ENCODE measurements at places on chromosomes 6 and 20.

DNA sequence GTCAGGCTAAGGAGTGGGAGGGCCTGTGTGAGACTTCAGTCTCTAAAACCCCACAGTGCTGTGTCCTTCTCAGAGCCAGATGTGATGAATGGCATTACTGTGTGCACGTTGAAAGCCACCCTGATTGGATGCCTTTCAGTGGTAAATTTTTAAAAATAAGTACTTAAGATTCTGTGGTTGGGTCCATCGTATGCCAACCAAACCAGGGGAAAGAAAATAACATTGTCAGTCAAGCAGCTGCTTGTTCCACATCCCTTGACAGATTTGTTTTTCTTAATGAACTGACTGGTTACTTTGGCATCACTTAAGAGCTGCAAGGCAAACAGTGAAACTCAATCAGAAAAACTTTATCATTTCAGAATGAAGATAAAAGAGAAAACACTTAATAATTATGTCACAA, 334.0 kb upstream of the NT5E start:
- DNase-seq, result no peak

DNA sequence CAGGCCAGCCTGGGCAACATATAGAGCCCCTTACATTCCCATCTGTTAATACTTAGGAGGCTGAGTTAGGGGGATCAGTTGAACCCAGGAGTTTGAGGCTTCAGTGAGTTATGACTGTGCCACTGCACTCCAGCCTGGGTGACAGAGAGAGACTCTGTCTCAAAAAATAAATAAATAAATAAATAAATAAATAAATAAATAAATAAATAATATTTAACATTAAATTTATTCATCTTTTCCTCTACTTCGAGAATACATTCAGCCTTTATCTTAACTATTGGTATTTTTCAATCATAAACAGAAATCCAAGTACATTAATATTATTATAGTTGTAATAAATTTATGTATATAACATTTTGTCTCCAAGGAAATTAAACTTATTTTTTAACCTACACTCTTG, 1227.7 kb upstream of the GJE1 start:
- DNase-seq, result no peak

DNA sequence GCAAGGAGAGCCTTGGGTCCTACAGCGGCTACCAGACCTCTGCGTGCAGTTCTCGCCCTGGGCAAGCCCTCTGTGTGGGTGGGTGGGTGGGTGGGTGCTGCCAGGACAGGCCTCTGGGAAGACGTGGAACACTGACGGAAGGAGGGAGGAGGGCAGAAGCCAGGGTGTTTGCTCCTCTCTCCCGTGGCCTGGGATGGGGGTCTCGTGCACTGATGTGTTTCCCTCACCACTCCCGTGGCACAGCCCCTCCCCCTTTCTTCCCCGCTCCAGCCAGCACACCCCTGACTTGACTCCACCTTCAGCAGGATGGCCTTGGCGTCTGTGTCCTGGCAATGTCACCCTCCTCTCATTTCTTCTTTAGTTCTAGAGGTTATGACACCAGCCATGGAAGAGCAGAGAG, 130.0 kb downstream of the CDH26 start:
- no peak for DNase-seq

DNA sequence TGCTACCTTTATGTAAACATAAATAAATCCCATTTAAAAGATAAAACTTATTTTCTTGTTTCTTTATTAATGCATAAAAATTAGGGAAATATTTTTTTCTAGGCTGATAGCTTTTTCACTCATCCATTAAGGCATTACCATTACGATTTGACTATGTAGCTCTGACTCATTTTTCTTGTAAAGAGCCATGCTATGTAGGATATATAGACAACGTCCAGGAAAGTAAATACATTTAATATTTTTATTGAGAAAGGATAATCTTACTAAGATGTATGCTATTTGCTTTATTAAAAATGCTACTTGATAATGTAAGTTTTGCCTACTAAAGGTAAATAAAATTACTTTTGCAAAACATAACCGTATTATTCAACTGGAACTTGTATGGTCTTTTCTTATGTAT, 19.2 kb upstream of the KIAA1586 start:
- no peak for DNase-seq

DNA sequence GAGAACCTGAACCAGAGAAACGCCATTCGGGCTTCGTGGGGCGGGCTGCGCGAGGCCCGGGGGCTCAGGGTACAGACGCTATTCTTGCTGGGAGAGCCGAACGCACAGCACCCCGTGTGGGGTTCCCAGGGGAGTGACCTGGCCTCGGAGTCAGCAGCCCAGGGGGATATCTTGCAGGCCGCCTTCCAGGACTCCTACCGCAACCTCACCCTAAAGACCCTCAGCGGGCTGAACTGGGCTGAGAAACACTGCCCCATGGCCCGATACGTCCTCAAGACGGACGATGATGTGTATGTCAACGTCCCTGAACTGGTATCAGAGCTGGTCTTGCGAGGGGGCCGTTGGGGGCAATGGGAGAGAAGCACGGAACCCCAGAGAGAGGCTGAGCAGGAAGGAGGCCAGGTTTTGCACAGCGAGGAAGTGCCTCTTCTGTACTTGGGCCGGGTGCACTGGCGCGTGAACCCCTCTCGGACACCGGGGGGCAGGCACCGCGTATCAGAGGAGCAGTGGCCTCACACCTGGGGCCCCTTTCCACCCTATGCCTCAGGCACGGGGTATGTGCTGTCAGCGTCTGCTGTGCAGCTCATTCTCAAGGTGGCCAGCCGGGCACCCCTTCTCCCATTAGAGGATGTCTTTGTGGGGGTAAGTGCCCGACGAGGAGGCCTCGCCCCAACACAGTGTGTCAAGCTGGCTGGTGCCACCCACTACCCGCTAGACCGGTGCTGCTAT, 904 bp downstream of the B3GALT4 start:
- DNase-seq, result no peak

- no peak for DNase-seq
These were observed 14.3 kb downstream of the SLA2 start for GRCh38 chr20:36631646-36632045.

GRCh38 chr20:52231230-52231746, 39.7 kb upstream of the ZFP64 start:
- no peak for DNase-seq

GRCh38 chr20:14291502-14291901, 45.9 kb downstream of the FLRT3 start:
- DNase-seq, result no peak
